Cortex of kidney (tissue), 1 donor: ENCODE measurements at places on chromosomes 11 and 22.

DNA sequence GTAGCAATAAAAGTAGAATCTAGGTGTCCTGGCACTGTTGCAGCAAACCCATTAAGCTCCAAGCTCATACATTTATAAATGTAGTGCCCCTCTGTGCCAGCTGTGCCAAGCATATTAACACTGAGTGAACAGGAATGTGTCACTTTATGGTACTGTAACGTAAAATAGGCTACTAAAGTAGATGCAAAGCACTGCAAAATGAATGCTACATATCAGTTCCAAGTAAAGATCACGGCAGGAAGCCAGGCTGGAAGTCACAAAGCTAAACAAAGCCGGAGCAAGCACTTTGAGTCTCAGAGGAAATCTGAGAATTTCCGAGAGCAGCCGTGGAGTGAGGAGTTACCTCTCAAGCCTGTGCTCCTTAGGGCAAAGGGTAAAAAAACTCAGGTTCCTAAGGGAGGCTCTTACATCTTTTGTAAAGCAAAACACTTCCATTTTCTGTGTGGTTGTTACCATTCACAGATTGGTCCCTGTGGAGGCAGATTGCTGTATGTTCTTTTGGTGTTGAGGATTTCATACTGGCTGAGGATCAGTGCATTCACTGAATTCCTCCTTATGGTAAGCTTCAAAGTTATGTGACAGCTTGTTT is 85.7 kb downstream of the WNT11 start:
- no peak for DNase-seq

DNA sequence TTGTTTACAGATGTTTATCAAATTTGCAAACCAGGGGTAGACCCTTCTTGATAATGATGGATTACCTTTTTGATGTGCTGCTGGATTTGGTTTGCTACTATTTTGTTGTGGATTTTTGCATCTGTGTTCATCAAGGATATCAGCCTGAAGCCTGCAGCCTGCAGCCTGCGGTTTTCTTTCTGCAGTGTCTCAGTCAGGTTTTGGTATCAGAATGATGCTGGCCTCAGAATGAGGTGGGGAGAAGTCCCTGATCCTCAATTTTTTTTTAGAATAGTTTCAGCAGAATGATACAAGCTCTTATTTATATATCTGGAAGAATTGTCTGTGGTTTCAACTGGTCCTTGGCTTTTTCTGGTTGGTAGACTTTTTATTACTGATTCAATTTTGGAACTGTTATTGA is 19.7 kb upstream of the RAB38 start:
- no peak for DNase-seq

DNA sequence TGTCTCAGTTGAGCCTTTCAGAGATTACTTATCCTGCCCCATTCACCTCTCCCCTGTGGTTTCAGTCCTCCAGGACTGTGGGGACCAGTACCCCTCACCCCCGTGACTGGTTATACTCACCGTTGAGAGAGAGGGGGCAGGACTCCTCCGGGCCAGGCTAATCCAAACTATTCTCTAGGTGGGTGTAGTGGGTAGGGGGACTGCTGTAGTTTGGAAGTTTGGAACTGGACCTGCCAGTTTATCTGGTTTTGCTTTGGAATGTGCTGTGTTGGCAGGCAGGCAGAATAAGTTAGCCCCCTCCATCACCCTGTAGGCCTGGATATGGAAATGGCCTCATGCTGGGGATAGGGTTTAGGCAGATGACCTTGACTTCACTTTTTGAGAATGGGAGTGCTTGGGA is 13.5 kb downstream of the TEAD1 start:
- no peak for DNase-seq

- DNase-seq = no peak
Observed at GRCh38 chr11:134705858-134706257, 293.8 kb upstream of the B3GAT1 start.

DNA sequence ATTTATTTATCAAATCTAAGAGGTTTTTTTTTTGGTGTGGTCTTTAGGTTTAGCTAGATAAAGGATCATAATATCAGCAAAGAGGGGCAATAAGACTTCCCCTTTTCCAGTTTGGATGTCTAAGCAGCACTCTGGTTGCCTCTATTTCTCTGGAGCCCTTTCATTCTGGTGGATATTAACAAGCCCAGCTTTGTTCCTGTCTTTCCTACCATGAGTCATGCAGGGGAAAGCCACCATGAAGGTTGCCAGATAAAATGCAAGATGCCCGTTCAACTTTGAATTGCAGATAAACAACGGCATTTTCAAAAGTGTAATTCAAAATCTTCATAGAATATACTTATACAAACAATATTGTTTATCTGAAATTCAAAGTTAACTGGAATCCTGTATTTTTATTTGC is 143.6 kb downstream of the ADAMTS15 start:
- DNase-seq = no peak

DNA sequence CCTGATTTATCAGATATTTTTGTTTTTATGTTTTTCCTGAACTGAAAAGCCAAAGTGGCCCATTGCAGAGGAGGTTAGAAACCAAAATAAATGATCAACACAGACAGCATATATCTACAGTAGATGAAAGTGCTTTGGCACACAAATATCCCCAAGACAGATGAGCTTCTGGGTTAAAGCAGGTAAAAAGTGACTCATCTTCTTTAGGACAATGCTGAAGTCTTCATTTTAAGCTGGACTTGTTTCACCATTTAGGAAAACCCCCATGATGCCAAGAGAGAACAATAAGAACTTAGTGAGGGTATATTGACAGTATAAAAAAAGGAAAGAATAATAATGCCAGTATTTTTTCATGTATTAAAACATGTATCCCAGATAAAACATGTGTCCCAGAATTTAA is 100.8 kb upstream of the OR9G4 start:
- DNase-seq = no peak

- no peak for DNase-seq
Observed at GRCh38 chr11:20250644-20251247, 90.5 kb upstream of the DBX1 start.

DNA sequence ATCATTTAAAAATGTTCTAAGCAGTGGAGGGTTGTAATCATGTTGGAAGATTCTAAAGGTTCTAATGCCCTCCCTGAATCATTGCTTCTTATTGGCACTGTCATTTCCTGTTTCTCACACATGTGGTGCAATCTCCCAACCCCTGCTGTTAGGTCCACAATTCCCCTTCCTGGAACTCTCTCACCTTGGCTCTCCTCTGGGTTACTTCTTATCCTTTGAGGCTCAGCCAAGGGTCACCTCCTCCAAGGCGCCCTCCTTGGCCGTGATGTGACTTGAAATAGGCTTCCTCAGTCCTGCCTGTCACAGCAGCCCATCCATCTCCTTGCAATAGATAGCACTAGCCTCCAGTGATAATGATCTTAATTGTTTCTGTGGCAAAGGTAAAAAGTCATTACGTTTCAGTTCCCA is 149.8 kb downstream of the TTC17 start:
- no peak for DNase-seq

DNA sequence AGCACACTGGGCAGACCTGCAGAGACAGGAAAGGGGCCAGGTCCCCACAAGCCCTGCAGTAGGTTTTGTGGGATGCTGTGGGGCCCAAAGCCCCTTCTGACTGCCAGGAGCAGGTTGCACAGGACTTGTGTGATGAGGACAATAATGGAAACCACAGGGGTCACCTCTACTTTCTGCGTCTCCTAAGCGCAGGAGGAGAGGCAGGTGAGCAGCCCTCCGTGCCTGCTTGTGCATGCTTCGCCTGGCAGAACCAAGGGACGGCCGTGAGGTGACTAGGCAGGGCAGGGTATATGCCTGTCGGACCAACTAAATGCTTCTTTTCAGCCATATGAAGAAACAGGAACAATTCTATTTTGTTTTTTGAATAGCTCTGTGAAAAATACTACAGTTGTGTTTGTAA is 77.9 kb upstream of the PITPNB start:
- DNase-seq = no peak

DNA sequence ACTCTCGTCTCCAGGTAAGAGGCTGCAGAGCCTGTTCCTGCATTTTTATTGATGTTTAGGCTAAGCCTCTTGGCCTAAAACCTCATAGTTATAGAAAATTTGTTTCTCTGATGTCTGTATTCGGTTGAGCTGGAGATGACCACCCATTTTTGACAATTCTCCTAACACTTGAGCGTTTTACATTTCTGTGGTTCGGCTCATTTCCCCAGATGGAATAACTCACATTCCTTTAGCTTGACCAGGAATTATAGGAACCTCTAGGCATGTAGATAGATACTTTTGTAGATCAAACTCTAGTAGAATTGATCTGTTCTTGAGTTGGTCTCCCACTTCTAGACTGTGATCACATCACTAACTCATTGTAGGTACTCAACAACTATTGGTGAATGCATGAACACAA is 172.6 kb upstream of the CADM1 start:
- no peak for DNase-seq

- DNase-seq = no peak
Observed at GRCh38 chr11:66768818-66769217, 39.8 kb upstream of the SPTBN2 start.

DNA sequence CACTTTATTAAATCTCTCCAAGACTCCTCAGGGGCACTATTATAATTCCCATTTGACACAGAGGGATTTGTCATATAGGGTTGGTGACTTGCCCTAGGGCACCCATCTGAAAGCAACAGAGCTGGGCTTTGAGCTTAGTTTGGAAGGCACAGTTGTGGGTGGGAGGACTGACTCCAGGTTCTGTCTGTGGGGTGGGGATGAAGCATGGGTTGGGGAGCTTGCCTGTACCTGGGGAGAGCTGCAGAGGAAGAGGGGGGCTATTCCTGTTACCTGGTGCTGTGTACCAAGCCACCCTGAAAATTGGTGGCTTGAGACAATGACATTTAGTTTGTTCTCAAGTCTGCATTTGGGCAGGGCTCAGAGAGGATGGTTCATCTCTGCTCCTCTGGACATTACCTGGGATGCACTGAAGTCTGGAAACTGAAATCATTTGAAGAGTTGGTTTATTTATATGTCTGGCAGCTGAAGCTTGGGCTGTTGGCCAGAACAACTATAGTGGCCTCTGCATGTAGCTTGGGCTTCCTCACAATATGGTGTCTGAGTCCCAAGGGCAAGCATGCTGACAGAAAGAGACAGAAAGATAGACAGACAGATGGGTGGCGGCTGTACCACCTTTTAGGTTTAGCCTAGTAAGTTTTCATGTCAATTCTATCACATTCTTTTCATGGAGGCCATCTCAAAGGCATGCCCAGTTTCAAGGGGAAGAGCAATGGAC is 44.9 kb downstream of the LRRC32 start:
- no peak for DNase-seq

GRCh38 chr11:118609380-118610224 is 2.2 kb downstream of the PHLDB1 start:
- DNase-seq = no peak

DNA sequence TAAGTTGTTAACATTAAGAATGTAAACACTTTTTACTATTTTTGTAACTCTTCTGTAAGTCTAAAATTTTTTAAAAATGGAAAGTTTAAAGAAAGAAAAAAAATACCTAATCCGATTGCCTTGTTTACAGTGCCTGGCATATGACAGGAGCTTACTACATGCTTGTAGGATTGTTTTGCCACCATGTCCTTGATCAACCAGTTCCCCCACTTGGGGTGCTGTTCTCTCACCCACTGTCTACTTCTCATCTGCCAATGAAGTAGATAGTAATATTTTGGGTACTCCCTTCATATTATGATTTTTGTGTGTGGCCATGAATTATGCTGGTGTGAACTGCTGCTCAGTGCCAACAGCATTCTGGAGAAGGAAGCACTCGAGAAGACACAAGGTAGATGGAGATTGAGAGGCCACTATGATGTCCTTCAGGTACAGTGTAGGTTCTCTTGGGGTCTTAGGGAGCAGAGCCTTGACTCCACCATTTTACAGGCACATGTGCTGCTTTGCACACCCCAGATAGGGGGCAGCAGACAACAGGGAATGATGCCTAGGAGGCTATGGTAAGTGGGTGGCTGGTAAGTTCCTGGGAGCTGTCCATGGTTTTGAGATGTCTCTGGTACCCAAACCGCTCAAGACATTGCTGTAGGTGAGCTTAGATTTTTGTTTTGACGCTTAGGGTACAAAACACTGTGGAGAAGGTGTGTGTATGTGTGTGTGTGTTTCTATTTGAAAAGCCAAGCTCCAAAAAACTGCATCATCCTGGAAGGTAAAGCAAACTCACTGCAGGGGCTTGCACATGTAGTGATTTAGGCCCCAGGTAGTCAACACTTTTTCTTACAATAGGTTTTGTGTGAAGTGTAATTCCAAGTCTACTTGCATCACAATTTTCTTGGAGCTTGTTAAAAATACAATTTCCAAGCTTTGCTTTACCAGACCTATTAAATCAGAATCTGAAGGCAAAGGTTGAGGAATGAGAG is 494.5 kb upstream of the LARGE1 start:
- no peak for DNase-seq

GRCh38 chr22:23722160-23722559 is 28.8 kb downstream of the ZNF70 start:
- DNase-seq = no peak

DNA sequence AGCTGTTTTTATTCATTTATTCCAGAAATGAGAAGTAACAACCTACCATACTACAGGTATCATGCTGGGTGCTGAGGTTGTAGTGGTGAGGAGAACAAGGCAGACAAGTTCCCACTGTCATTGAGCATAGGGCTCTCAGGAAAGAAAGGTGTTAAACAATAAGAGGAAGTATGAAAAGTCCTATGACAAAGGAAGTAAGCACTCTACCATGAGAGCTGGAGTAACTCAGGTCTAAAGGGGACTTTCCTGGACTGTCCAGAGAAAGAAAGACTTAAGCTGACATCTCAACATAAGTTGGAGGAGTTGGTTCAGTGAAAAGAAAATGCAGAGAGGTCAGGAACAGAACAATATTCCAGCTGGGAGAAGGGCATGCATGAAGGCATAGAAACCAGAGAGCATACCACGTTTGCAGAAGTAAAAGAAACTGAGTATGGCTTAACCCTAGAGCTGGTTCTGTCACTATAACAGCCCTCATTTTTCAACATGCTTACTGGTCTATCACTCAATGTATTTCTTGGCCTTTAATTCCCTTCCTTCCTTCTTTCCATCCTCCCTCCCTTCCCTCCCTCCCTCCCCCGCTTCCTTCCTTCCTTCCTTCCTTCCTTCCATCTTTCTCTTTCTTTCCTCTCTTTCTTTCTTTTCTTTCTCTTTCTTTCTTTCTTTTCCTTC is 137.8 kb upstream of the BDNF start:
- DNase-seq = no peak

GRCh38 chr22:33476206-33476605 is 418.0 kb upstream of the SYN3 start:
- DNase-seq = no peak

DNA sequence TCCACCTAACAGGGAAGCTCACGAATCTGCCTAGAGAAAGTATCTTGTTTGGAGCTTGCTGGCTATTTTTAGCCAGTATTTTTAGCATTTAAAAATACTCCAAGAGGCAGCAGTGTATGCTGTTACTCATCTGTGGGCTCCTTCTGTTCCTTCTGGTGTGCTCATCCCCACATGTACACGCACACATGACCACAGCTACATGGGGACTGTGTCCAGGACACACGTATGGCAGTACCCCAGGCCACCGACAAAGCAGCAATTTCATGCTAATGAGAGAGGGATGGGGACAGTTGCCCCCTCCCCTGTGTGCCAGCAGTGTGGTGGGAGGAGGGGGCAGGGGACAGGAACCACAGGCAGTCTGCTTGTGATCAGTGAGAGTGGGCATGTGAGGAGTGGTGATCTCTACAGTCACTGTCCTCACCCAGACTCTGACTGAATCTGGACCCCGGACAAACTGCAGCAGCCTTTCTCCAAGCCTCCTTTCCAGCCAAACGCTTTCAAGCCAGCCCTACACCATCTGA is 16.4 kb downstream of the USP2 start:
- no peak for DNase-seq
